ENCODE measurements at places on chromosomes 12 and 14. TPM values are rescaled to one million over a fixed set of nuclear protein-coding genes. Genes with fewer than 3 reads are reported as not detected.

The PROX2 gene
- not detected for total RNA-seq

The SMCO3 gene
- not detected for total RNA-seq

The SLC10A1 gene
- total RNA-seq: not detected

The RND1 gene
- total RNA-seq: 17.8 TPM

The SOCS4 gene
- 8.3 TPM for total RNA-seq

The FBXW8 gene
- total RNA-seq: 5.1 TPM
